Urinary bladder (tissue), 4 donors: ENCODE measurements at places on chromosomes 3 and 15. TPM values are rescaled to one million over a fixed set of nuclear protein-coding genes. Genes with fewer than 3 reads are reported as not detected.
A peak's percentile ranks its signal among the peaks of the same experiment; 100 is the strongest.

Gene HDC
- 11.7 TPM for total RNA-seq

Gene TM4SF18
- 33.4 TPM for total RNA-seq

Gene SNAPC5
- 11.1 TPM for total RNA-seq

Gene LEKR1
- total RNA-seq: 2.7 TPM

Gene ITIH3
- total RNA-seq: 1.4 TPM

Gene TNFSF10
- 74.0 TPM for total RNA-seq

Gene RHOV
- total RNA-seq: 9.3 TPM

Gene VGLL3
- total RNA-seq: 36.2 TPM

- DNase-seq: no peak
These were observed 13.8 kb downstream of the XYLB start for GRCh38 chr3:38360345-38360744.

GRCh38 chr3:118075873-118076272 is 958.8 kb downstream of the IGSF11 start:
- DNase-seq: no peak

- DNase-seq: no peak
These were observed 173.4 kb downstream of the SERPINI1 start for GRCh38 chr3:167908746-167909503.

GRCh38 chr3:15903164-15903563 is 105.4 kb upstream of the ANKRD28 start:
- no peak for DNase-seq

- no peak for DNase-seq
These were observed 1006.6 kb upstream of the CFAP20DC start for GRCh38 chr3:60056404-60056803.

DNA sequence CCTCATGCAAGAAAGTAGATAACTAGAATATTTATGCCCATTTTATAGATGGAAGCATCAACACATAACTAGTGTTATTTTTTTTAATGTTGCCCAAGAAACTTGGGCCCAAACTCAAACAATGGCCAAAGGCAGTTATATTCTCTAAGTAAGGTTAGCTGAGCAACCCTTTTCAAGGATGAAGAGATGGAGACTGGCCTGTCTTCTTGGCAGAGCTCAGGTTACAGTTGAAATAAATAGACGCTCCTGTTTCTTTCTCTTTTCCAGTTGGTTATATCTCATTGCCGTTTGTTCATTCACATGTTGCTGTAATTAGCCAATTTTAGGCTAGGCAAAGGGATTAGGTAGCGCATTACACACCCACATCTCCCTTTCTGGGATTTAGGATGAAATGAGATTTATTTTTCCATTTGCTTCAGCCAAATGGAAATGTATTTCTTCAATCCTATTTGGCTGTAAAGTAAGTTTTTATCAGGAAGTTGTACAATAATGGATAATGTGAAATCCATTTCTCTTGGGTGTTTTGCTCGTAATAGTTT is 93.2 kb downstream of the CMSS1 start:
- no peak for DNase-seq

GRCh38 chr3:114035896-114036295 is 20.4 kb downstream of the CCDC191 start:
- no peak for DNase-seq

DNA sequence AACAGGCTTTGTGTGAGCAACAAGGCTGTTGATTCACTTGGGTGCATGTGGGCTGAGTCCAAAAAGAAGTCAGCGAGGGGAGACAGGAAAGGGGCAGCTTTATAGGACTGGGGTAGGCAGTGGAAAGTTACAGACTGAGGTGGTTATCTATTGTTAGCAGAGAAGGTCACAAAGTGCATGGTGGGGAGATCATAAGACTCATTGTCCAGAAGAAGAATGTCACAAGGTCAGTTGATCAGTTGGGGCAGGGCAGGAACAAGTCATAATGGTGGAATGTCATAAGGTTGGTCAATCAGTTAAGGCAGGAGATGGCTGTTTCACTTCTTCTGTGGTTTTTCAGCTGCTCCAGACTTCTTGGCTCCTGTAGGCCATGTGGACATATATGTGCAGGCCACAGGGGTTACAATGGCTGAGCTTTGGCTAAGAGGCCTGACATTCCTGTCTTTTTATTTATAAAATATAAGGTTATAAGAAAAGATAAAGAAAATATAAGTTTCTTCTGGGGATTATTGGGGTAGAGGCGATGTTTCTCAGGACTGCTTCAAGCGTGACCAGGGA is 69.5 kb upstream of the SNTN start:
- no peak for DNase-seq

- no peak for DNase-seq
These were observed 188.3 kb upstream of the CTDSPL start for GRCh38 chr3:37673401-37673800.

GRCh38 chr15:42385206-42385979 is 26.1 kb downstream of the CAPN3 start:
- DNase-seq: no peak

DNA sequence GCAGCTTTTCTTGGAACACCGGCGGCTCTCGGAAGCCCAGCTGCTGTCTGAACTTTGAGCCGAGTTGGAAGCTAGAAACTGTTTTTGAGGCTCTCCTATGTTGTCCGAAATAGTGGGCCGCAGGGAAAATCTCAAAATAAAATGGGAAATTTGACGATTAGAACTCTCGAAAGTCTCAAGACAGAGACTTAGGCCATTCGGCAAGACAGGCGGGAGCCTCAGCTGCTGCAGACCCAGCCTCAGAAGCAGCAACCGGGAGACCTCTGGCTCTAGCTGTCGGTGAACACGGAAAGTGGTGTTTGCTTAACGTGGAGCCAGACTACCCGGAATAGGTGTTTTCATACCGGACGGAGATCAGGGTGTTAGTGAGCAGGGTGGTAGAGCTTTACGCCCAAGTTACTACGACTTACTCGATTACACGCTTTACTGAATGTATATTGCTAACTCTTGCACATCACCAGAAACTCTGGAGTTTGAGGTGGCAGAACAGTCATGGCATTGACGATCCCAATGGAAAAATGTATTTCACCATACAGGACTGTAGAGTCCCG is 357 bp upstream of the MAN2C1 start:
- DNase-seq: no peak

GRCh38 chr15:84736375-84736774 is 12.0 kb upstream of the ZNF592 start:
- DNase-seq: no peak

- DNase-seq: no peak
These were observed 20.9 kb downstream of the PLSCR1 start for GRCh38 chr3:146523531-146523930.

GRCh38 chr3:173913397-173913796 is 515.9 kb downstream of the NLGN1 start:
- no peak for DNase-seq

DNA sequence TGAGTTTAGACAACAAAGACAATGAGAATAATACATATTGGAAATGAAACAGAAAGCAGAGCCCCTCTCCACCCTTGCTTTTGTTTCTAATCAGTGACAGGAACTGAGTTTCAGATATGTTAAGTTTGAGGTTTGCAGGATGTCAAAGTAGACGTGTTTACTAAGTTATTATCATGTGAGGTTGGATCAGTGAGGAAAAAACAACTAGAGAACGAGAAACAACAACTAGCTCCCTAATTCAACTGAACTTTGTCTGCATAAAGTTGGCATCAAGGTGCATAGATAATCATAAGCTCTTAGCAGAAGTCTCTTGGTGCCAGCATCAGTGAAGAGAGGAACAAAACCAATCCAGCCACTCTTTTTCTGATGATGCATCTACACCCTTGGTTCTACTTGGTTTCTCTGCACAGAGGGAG is 491.1 kb upstream of the NR2F2 start:
- no peak for DNase-seq

- peak; percentile 8 for DNase-seq
These were observed 103.4 kb downstream of the SLC49A4 start for GRCh38 chr3:122898298-122898697.

DNA sequence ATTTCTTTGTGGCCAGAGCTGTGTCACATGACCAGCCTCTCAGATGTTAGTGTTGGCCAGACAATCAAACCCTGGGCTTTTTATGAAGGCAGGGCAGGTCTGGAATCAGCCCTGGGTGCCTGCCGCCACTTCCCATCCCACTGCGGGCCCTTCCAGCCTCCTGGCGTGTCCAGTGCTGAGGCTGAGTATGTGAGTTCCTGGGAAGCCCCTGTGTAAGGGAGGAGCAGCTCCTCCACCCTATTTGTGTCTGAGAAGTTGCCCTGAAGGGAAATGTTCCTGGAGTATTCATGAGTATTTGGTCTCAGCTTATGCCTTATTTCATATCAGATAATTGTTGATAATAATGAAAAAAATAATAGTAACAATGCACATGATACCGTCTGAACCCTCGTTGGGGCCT is 190.1 kb downstream of the NSMCE3 start:
- DNase-seq: no peak

DNA sequence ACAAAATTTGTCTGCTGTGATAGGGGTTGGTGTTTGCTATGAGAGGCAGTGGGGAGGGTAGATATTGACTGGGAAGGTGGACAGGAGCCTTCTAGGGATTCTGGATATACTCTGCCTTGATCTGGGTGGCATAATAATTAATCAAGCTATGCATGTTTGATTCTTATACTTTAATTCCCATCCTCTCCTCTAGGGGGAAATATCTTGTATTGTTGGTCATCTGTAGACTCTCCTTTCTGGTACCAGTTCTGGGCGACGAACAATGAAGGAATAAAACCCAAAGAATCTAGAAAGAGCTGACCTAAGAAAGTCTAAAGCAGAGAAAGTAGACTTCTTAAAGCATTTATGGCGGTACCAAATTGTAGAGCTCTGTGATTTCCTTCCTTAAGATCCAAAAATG is 198.2 kb upstream of the STRIT1 start:
- DNase-seq: no peak

DNA sequence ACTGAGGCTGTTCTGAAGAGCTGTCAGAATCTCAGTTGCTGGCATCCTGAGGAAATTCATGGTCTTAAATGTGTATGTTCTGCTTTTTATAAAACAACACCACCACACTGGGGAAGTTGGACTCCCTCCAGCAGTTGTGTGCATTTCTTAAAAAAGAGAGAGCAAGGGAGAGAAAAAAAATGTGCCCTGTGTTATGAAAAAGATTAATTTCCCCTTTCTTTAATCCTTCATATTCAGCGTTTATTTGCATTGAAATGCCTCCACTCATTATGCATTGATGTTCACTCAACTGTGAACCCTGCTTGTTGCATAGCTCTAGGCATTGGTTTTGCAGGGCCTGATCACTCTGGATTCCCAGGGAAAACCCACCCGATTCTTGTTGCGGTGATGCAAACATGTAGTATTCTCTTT is 4.4 kb upstream of the ZNF609 start:
- no peak for DNase-seq

DNA sequence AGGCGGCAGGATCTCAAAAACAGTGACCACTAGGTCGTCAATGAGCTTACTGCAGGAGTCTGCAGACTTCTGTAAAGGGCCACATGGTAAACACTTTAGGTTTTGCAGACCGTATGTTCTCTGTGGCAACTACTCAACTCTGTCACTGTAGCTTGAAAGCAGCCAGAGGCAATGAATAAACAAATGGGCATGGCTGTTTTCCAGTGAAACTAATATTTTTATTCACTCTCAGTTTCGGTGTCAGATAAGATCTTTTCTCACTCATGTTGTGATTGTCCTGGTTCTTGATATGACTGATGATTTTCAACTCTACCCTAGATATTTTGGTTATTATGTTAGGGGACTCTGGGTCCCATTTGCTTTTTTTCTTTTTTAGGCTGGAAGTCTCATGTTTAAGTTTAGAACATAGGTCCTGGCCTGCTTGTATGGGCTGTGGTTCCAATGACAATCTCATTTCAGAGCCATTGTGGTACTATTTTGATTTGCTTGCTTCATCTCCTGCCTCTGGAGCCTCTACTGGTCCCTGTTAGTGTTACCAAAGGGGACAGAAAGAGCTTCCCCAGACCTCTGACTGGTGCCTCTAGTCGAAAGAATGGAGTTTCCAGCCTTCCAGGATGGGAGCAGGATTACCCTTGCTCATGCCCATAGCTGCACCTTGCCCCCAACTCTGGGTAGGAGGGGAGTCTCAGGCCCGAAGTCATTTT is 222.0 kb downstream of the STT3B start:
- no peak for DNase-seq

DNA sequence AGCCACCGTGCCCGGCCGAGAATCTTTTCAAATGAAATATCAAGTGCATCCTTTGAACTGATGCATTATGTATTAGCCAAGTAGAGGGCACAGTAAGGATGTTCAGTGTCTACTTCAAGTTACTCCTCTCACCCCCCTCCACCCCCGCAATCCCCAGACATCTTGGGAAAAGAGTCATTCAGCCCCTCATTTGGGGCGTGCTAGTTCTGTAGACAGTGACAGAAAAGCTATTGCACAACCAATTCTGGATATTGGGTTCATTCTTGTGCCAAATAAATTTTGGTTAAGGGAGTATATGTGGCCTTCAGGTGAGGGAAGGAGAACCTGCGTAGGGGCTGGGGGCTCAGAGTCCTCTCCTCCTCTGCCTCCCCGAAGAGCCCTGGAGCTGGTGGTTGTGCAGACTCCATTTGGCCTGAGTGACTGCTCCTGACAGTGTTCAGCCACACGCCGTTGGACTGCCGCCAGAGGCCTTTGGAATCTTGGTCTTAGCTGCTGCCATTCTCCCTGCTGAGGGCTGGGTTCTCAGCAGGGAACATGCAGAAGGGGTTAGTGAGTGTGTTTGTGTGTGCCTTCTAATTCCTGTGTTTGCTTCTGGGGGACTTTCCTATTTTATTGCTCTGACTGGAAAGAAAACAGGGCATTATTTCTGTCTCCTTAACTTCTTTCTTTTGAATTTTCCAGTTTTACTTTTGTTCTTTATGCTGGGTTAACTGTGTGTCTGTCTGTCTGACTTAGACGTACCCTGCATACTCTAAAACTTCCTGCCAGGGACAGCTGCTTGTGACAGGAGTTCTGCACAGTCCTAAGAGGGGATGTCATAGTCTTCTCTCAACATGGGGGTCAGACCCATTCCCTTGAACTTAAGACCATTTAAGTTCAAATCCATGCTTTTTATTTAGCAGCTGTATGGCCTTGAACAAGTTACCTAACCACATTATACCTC is 21.0 kb downstream of the RARB start:
- DNase-seq: no peak
